ENCODE measurements at places on chromosomes 13 and 19.

DNA sequence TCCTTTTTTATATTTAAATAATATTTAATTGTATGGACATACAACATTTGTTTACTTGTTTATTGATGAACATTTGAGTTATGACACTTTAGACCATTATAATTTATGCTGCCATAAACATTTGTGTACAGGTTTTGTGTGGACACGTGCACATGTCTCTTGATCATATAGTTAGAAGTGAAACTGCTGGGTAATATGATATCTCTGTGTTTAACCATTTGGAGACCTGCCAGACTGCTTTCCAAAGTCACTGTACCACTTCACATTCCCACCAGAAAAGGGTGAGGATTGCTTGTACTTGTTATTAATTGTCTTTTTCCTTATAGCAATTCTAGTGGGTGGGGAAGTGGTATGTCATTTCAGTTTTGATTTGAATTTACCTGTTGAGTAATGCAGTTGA lies 145.6 kb upstream of the KLHL1 start:
- DNase-seq = peak; percentile 14
- H3K4me3 ChIP-seq = no peak overlapping the region
- H3K4me1 ChIP-seq = no peaks in the 10 kb centered on the region
- no peak overlapping the region for H3K27ac ChIP-seq
- H3K36me3 ChIP-seq = no peaks in the 10 kb centered on the region
- H3K27me3 ChIP-seq = no peaks in the 10 kb centered on the region

DNA sequence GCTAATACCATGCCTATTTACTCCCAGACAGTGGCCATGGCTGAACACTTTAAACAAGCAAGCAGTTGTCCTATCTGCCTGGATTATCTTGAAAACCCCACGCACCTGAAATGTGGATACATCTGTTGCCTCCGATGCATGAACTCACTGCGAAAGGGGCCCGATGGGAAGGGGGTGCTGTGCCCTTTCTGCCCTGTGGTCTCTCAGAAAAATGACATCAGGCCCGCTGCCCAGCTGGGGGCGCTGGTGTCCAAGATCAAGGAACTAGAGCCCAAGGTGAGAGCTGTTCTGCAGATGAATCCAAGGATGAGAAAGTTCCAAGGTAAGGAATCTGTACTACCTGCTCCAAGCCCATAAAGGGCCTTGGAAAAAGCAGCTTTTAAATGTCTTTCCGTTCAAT lies 8.6 kb downstream of the RFPL4AL1 start:
- no peaks in the 10 kb centered on the region for H3K27me3 ChIP-seq
- no peak overlapping the region for H3K27ac ChIP-seq
- peaks cover 7% of the 10 kb centered on the region for H3K4me1 ChIP-seq
- no peaks in the 10 kb centered on the region for H3K36me3 ChIP-seq

DNA sequence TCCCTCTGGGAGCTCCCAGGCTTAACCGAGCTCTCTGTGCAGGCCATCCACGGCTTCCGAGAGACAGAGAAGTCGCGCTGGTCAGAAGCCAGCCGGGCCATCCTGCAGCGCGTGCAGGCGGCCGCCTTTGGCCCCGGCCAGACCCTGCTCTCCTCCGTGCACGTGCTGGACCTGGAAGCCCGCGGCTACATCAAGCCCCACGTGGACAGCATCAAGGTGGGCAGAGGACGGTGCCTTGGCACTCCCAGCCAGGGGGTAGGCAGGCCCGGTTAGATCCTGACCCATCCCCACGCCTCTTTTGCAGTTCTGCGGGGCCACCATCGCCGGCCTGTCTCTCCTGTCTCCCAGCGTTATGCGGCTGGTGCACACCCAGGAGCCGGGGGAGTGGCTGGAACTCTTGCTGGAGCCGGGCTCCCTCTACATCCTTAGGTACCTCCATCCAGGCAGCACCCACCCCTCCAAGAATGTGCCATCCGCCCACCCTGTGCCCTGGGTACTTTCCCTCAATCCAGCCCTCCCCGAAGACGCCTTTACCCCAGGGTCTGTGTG lies 1.5 kb downstream of the PSPN start:
- no peak overlapping the region for H3K4me3 ChIP-seq
- peaks cover 5% of the 10 kb centered on the region for H3K4me1 ChIP-seq
- H3K27me3 ChIP-seq = no peaks in the 10 kb centered on the region
- H3K36me3 ChIP-seq = no peaks in the 10 kb centered on the region

DNA sequence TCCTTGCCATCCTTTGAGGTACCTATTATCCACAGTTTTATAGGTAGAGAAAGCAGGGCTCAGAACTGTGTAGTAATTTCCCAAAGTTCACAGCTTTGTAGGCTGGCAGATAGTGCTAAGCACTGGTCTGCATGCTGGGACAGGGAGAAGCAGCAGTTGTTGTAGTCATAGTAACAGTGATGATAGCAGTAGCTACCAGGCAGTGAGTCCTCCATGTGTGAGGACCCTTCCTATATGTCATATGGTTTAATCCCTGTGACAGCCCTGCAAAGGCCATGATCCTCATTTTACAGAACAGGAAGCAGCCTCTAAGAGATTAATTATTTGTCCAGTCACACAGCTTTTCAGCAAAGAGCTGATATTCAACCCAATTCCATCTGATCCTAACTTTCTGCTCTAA lies 21.0 kb downstream of the SERP2 start:
- H3K4me3 ChIP-seq = no peak overlapping the region
- H3K27ac ChIP-seq = no peak overlapping the region
- no peaks in the 10 kb centered on the region for H3K27me3 ChIP-seq

DNA sequence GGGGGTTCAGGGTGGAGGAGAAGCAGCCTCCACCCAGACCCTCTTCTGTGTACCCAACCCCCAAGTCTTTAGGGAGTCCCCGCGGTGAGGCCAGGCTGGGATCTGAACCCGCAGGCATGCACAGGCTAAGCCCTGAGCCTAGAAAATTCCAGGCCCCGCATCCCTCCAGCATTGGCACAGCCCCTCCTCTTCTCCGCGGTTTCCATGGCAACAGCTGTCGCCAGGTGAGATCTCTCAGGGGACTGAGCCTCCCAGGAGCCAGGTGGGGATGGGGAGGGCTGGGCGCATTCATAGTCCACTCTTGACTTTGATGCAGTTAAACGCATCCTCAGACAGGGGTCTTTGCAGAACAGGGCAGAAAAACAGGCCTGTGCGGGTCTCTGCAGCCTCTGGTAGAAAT lies 48.3 kb upstream of the USP29 start:
- H3K4me1 ChIP-seq = no peaks in the 10 kb centered on the region
- H3K4me3 ChIP-seq = no peak overlapping the region
- no peak overlapping the region for H3K27ac ChIP-seq
- no peaks in the 10 kb centered on the region for H3K27me3 ChIP-seq
- no peaks in the 10 kb centered on the region for H3K36me3 ChIP-seq

GRCh38 chr19:29678484-29679106 lies 13.3 kb downstream of the PLEKHF1 start:
- 0 out of 2 replicates have a peak, but pooled peaks cover 3% of the 10 kb centered on the region for H3K27me3 ChIP-seq
- H3K27ac ChIP-seq = no peak overlapping the region
- H3K36me3 ChIP-seq = no peaks in the 10 kb centered on the region
- DNase-seq = no peak

GRCh38 chr13:107551521-107551920 lies 663.8 kb downstream of the LIG4 start:
- no peaks in the 10 kb centered on the region for H3K36me3 ChIP-seq
- H3K27me3 ChIP-seq = no peaks in the 10 kb centered on the region
- no peaks in the 10 kb centered on the region for H3K4me1 ChIP-seq
- no peak overlapping the region for H3K27ac ChIP-seq

- H3K36me3 ChIP-seq = no peaks in the 10 kb centered on the region
- H3K4me3 ChIP-seq = no peak overlapping the region
- no peak overlapping the region for H3K27ac ChIP-seq
- peaks cover 27% of the 10 kb centered on the region for H3K27me3 ChIP-seq
- H3K4me1 ChIP-seq = no peaks in the 10 kb centered on the region
Measured at GRCh38 chr19:33688171-33688992, 66.6 kb downstream of the CHST8 start.

DNA sequence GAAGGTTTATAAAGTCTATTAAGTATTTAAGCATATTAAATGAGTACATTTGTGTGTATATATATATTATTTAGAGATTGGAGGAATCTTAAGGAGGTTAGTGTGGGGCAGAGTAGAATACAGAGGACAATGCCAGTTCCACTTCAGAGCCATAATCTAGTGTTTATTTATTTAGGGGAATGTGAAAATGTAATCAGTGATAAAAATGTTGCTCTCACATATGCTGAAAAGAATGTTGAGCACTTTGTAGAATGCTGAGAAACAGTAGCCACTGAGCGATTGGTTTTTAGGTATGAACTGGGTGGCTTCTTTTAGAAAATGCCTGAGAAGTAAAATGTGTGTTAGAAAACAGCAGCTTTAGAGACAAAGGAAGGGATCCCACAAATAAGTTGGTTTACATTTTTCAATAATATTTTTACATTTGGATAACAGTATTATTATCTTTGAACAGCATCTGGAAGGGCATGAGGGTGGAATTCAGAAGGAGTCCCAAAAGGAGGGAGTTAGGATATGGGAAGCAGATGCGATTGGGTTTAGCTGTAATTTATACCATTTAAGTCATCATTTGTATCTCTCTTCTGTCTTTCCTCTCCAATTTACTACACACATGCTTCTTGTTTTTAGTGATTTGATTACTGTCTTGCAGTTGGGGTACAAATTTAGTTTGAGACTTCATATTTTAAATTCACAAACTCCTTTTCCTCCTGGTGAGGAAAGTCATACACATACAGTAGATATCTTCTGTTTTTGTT lies 68.6 kb downstream of the NDFIP2 start:
- H3K27ac ChIP-seq = no peak overlapping the region
- no peak for DNase-seq
- no peaks in the 10 kb centered on the region for H3K36me3 ChIP-seq
- no peaks in the 10 kb centered on the region for H3K27me3 ChIP-seq

DNA sequence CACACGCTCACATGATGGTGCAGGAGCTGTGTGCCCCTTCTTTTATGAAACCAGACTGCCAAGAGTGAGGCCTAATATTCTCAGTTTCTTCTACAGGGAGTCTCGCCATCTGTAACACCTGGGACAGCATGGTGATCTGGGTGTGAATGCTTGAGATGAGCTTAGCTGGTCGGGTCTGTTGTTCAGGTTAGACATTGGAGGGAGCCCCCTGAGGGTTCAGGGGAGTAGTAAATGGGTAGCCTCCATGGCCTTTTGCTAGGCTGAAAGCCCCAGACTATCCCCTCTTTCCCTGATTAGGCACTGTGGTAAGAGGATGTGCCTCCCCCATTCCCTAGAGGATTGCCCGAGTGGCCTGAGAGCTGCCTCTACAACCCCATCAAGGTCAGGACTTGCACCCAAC lies 1916.1 kb downstream of the PCDH9 start:
- no peak for DNase-seq
- H3K4me1 ChIP-seq = no peaks in the 10 kb centered on the region
- H3K27me3 ChIP-seq = no peaks in the 10 kb centered on the region

DNA sequence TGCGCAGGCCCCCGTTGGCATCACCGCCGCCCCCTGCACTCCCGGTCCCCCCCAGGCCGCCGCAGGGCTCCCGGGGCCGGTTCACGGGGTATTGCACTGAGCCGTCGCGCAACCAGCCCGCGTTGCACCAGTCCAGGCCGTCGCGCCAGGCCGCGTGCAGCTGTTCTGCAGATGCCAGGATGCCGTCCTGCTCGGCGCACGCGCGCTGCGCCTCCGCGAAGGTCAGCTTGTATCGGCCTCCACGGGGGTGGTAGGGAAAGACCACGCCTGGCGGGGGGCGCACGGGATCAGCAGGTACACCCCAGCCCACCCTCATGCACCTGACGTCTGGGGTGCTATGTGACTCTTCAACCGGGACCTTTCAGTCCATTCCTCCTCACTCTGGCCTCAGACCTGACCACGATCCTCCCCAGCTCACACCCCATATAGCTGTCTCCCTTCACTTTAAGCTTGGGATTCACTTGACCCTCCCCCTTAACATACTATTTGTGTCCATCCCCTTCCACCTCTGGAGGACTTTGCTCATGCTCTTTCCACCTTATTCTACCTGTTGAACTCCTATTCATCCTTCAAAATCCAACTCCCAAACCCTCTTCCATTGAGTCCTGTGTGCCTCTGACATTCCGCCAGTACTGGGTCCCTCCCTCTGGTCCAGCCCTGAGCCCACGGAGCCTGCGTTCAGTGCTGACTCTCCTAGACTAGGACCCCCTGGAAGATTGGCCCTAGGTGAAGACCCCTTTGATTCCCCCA lies 14.3 kb downstream of the TM6SF2 start:
- no peaks in the 10 kb centered on the region for H3K36me3 ChIP-seq
- no peak for DNase-seq
- peaks cover 55% of the 10 kb centered on the region for H3K27me3 ChIP-seq
- H3K4me1 ChIP-seq = no peaks in the 10 kb centered on the region
- no peak overlapping the region for H3K27ac ChIP-seq

- no peak overlapping the region for H3K27ac ChIP-seq
- H3K27me3 ChIP-seq = no peaks in the 10 kb centered on the region
- H3K4me1 ChIP-seq = no peaks in the 10 kb centered on the region
- DNase-seq = no peak
- H3K36me3 ChIP-seq = no peaks in the 10 kb centered on the region
- no peak overlapping the region for H3K4me3 ChIP-seq
Measured at GRCh38 chr19:38711726-38712153, 32.5 kb downstream of the CAPN12 start.

DNA sequence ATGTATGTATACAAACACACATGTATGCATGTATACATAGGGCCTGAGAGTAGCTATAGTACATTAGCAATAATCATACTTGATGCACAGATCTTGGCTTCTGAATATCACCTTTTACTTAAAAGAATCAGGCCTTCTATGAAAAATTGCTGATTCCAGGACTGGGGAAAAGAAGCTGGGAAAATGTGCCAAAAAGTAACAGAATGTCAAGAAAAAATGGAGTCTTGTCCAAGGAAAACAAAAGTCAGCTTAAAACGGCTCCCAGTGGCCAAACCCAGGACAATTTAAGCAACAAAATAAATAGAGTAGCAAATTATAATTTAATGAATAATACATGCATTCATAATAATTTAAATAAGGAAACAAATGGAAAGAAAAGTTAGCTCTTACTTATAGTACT lies 2104.9 kb downstream of the PCDH9 start:
- H3K4me3 ChIP-seq = no peak overlapping the region
- no peaks in the 10 kb centered on the region for H3K27me3 ChIP-seq
- DNase-seq = no peak
- H3K36me3 ChIP-seq = no peaks in the 10 kb centered on the region
- H3K27ac ChIP-seq = no peak overlapping the region

- no peak overlapping the region for H3K27ac ChIP-seq
- no peak overlapping the region for H3K4me3 ChIP-seq
- peaks cover 98% of the 10 kb centered on the region for H3K27me3 ChIP-seq
- no peak for DNase-seq
Measured at GRCh38 chr19:32040236-32040635, 305.2 kb upstream of the ZNF507 start.

- H3K4me1 ChIP-seq = peaks cover 12% of the 10 kb centered on the region
- no peak overlapping the region for H3K27ac ChIP-seq
- no peaks in the 10 kb centered on the region for H3K27me3 ChIP-seq
Measured at GRCh38 chr13:97376981-97377380, 57.0 kb upstream of the RAP2A start.

DNA sequence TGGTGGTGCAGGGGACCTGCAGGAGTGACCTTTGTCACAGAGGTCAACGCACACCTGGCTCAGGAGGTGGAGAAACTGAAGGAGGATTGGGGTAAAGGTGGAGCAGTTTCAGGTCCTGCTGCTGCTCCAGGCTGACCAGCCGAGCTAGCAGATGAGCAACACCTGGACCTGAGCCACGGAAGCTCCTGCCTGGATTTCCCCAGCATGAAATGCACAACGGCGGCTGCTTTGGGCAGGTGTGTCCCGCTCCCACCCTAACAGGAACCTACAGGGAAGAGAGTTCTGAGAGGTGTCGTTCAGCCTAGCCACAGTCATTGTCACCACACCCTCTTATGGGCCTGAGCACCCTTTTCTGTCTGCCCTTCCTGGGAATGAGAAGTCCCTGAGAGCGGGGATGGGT lies 15.7 kb upstream of the CD177 start:
- H3K4me1 ChIP-seq = no peaks in the 10 kb centered on the region
- no peaks in the 10 kb centered on the region for H3K36me3 ChIP-seq
- no peak overlapping the region for H3K27ac ChIP-seq
- H3K27me3 ChIP-seq = no peaks in the 10 kb centered on the region
- no peak overlapping the region for H3K4me3 ChIP-seq
